ENCODE measurements at places on chromosomes 2 and 18.

GRCh38 chr2:174325373-174326160 lies 9.2 kb upstream of the SP9 start:
- no peak for DNase-seq

- peak; percentile 27 for DNase-seq
Measured at GRCh38 chr2:2656115-2657011, 325.3 kb upstream of the MYT1L start.

DNA sequence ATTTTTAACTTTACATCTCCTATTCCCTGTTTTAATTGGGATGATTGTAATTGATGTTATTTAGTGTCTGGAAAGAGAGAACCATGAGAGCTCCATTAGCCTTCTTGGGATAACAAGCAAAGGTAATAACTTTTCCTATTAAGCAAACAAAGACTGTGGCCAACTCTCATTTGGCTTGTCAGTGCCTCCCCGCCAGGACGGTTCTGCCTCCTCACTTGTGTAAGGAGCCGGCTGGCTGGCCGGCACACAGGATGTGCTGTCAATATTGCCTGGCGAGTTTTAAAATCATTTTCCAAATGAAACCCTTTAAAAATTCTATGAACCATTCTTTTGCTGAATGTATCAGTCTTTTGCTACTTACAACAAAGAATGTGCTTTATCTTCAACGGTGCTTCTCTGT lies 898.3 kb downstream of the CPS1 start:
- no peak for DNase-seq

DNA sequence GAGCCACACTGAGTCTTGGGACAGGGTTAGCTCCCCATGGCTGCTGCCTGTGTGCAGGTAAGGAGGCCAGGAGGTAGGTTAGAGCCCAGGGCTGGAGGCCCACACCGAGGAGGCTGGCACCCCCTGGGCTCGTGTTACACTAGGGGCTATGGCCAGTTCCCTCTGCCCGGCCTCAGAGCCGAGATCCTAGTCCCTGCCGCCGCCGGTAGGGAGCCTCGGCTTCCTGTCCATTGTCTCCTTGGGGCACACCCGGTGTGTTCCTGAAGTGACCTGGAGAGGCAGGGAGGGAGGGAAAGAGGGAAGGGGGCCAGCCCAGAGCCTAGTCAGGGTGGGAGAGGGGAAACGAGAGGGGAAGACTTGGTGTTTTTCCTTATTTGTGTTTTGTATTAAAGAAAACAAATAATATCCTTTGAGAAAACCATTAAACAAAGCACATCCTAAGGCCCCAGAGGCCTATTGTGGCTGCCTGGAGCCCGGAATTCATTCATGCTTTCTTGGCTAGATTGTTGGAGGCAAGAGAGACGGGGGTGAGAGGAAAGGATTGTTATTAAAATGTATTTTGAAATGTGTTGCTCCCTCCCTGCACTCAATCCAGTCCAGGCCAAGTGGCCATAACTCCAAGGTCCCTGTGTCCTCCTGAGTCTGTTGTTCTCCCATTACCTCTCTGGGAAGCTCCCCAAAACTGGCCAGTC lies 170.7 kb downstream of the CTIF start:
- DNase-seq, result no peak

GRCh38 chr2:233075966-233076339 lies 15.8 kb downstream of the INPP5D start:
- DNase-seq, result no peak

- DNase-seq, result no peak
Measured at GRCh38 chr2:236818281-236819045, 248.8 kb downstream of the ACKR3 start.

DNA sequence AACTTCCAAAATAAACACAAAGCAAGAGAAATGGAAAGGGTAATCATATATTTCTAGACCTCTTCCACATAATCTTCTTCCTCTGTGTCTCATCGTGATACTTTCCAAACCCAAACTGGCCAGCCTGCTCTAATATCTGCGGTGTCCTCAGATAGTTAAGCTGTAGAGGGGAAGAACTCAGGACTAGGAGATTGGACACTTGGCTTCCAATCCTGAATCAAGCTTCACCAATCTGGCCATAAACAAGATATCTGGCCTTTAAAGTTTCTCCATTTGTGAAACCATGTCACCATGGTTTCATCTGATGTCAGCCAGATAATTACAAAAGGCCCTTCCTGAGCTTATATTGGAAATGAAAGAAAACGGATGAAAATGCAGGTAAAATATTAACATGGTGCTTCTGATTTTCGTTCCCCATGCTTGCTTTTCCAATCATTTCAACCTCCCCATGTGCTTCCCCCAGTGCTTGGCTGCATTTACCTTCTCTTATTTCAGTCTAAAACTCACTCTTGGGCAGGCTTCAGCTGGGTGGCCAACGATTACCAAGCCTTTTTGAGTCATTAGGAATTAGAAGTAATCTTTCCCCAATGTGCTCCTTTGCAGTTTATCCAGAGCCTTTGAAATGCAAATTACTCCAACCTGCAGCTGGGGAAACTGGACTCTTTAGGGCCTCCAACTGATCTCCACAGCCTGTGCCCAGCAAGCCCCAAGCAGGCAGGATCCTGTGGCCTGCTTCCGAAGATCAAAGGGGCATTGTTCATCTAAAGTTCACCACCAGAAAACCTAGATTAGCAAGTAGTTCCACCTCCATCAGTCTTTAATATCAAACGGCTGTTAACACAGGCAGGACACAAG lies 44.5 kb upstream of the MYCN start:
- DNase-seq, result no peak
